Amniotic epithelial cell (primary cell): ENCODE measurements at places on chromosomes 4 and X.

DNA sequence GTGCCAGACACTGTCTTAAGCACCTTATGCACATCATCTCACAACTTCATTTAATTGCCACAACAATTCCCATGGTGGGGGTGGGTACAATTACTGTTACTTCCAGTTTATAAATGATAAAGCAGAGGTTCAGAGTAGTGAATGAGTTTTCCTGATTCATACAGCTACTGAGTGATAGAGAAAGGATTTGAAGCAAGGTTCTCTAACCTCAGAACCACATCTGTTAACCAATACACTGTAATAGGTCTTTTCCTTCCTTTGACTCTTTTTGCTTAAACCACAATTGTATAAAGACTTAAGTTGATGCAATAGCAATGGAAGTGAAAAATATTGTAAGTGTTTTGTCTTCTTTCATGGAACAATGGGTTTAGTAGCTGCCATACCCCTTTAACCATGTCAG is 43.5 kb upstream of the PAK3 start:
- DNase-seq = peak; percentile 21

DNA sequence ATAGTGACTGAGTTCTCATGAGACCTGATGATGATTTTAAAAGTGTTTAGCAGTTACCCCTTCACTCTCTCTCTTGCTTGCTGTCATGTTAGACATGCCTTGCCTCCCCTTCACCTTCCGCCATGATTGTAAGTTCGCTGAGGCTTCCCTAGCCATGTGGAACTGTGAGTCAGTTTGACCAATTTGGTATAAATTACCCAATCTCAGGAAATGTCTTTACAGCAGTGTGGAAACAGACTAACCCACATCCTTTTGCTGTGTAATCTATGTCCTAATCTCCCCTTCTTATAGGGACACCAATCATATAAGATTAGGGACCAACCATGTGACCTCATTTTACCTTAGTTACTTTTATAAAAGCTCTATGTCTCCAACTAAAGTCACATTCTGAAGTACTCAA is 677.8 kb downstream of the ADGRL3 start:
- peak; percentile 5 for DNase-seq

DNA sequence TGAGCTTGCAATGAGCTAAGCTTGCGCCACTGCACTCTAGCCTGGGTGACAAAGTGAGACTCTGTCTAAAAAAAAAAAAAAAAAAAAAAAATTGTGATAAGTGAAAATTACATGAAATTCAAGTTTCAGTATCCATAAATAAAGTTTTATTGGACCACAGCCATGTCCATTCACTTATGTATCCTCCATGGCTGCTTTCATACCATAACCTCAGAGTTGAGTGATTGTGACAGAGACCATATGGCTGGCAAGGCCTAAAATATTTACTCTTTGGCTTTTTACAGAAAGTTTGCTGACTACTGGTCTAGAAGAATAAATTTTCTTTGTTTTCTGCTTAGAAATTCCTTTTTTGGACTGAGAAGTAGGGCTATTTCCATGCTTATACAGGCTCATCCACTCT is 11.8 kb upstream of the SHISA3 start:
- no peak for DNase-seq

DNA sequence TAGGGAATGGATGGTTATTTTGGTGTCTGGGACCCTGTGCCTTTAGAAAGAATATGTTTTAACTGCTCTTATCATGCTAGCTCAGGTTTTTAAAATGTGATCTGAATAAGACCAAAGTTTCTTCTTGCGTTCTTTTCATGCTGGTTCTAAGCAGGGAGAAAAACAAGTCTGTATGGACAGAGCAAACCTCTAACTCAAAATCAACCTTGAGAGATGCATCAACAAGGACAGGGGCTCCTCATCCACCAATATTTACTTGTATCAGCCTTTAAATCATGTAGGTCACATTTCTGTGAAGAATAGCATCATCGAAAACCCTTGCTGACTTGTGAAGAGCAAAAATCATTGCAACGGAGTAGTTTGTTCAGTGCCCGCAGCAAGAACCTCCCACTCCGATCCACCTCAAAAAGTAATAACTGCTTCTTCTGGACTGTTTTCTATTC is 1.2 kb downstream of the ATP10D start:
- peak; percentile 23 for DNase-seq

- DNase-seq = peak; percentile 75
Observed at GRCh38 chr4:102535398-102536082, 34.4 kb downstream of the NFKB1 start.

GRCh38 chr4:35105486-35105885 is 1138.8 kb downstream of the ARAP2 start:
- no peak for DNase-seq

GRCh38 chrX:126338916-126339315 is 172.8 kb upstream of the DCAF12L2 start:
- DNase-seq = no peak

- DNase-seq = peak; percentile 16
Observed at GRCh38 chr4:108891896-108892590, 129.2 kb upstream of the ETNPPL start.

- peak; percentile 98 for DNase-seq
Observed at GRCh38 chr4:15451866-15452765, 17.6 kb upstream of the CC2D2A start.

DNA sequence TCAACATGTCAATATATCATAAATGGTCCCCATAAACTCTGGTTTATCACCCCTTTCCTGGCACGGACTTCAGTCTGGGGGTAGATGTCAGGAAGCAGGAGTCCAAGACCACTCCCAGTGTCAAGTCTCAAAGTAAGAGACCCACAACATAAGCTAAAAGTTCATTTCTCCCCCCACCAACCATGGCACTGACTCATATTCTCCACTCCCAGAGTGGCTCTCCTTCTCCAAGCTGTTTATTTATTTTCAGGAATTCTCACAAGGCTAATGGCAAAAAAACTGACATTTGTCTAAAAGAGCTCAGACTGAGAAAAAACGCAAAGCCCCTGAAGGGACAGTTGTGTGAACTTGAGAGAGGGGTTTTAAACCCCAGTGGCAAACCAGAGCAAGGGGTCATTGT is 217.0 kb downstream of the RAB28 start:
- no peak for DNase-seq

DNA sequence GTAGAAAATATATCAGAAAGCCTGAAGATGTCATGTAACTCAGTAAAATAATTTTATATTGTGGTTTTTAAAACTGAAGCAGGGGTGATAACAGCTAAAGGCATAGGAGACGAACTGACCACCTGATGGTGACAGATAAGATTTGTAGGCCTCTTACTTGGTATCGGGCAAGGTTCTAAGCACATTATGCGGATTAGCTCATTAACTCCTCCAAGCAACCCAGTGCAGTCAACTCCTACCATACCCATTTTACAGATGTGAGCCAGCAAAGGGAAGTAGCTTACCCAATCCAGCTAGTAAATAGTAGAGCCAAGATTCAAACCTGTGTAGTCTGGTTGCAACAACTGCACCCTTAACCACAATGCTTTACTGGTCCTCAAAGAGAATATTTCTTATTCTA is 62.1 kb downstream of the CC2D2A start:
- DNase-seq = no peak

- DNase-seq = no peak
Observed at GRCh38 chr4:38223782-38224236, 263.6 kb downstream of the PTTG2 start.

GRCh38 chr4:2923668-2924173 is 39.5 kb downstream of the NOP14 start:
- no peak for DNase-seq

GRCh38 chr4:153919667-153920066 is 130.8 kb upstream of the SFRP2 start:
- no peak for DNase-seq

GRCh38 chrX:70264784-70265183 is 3.4 kb upstream of the ARR3 start:
- peak; percentile 46 for DNase-seq

- DNase-seq = no peak
Observed at GRCh38 chr4:28233724-28234123, 1373.1 kb downstream of the STIM2 start.

DNA sequence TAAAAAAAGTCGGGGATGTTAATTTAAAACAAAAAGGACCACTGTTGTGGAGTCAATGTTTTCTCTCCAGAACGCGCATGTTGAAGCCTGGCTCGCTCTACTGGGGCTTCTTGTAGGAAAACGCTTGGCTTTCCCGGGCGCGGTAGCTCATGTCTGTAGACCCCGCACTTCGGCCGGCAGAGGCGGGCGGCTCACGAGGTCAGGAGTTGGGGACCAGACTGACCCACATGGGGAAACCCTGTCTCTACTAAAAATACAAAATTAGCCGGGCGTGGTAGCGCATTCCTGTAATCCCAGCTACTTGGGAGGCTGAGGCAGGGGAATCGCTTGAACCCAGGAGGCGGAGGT is 15.6 kb downstream of the NELFA start:
- DNase-seq = no peak

- no peak for DNase-seq
Observed at GRCh38 chrX:147749308-147749707, 162.4 kb upstream of the FMR1 start.

DNA sequence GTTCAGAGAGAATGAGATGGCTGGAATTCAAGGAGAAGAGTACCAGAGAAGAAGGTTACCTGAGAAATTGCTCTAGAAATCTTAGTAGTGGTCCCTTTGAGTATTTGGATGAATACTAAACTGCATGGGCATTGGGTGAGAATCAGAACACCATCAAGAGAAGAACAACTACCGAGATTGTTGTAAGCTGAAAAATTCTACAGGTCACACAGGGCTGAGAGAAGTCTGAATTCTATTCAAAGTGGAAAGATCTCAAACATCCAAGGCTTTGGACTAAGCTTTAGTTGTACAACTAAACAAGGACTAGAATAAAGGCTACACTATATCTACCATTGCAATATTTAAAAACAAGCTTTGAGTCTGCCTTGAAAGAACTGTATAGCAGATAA is 40.8 kb downstream of the LRBA start:
- no peak for DNase-seq

GRCh38 chr4:82799006-82799881 is 648 bp upstream of the SCD5 start:
- DNase-seq = no peak

- no peak for DNase-seq
Observed at GRCh38 chr4:144740316-144740715, 94.4 kb downstream of the HHIP start.

- DNase-seq = no peak
Observed at GRCh38 chr4:189232274-189232673, 708.4 kb upstream of the FRG1 start.

DNA sequence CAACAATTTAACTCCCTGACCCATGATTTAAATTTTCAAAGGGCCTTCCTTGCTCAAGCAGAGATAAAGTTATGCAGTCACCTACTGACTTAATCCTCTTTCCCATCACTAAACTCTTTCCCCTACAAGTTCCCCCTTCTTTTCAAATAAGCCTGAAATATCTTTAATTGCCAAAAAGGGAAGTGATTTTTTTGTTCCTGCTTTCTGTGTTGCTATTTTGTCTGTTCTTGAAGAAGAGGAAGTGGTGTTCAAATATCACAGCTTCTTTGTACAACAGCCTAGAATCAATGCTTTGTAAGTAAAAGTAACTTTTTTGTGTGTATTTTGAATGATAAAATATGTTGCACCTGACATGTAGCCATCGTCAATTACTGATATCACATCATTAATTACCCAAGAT is 595.9 kb downstream of the CENPC start:
- DNase-seq = no peak

GRCh38 chr4:1360423-1361283 is 13.6 kb downstream of the UVSSA start:
- DNase-seq = peak; percentile 45

GRCh38 chr4:136112116-136112515 is 1420.2 kb downstream of the PCDH18 start:
- DNase-seq = no peak

DNA sequence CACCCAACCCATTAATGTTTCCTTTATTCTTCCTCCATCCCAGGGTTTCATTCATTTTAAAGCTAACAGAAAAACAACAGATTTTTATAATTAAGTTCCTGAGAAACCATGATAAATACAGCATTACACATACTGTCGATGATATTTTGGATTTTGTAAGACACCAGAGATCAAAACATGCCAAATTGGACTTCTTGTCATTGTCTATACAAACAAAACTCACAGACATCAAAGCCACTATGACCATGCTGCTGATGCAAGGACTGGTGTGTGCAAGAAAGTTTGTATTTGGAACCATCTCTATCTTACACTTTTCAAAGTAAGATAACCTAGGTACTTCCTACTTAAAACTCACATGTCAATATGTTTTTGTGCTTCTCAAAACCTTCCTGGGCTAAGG is 294.0 kb upstream of the UGT8 start:
- no peak for DNase-seq

- no peak for DNase-seq
Observed at GRCh38 chr4:55615008-55615407, 21.1 kb downstream of the NMU start.

GRCh38 chr4:147362938-147363337 is 118.0 kb upstream of the EDNRA start:
- DNase-seq = peak; percentile 69

- peak; percentile 39 for DNase-seq
Observed at GRCh38 chr4:103499094-103499493, 220.7 kb downstream of the TACR3 start.

- peak; percentile 13 for DNase-seq
Observed at GRCh38 chr4:78369679-78370078, 181.9 kb upstream of the ANXA3 start.

GRCh38 chrX:37846141-37846540 is 1.2 kb downstream of the DYNLT3 start:
- DNase-seq = peak; percentile 24
